ENCODE measurements at places on chromosomes 11 and 22.

DNA sequence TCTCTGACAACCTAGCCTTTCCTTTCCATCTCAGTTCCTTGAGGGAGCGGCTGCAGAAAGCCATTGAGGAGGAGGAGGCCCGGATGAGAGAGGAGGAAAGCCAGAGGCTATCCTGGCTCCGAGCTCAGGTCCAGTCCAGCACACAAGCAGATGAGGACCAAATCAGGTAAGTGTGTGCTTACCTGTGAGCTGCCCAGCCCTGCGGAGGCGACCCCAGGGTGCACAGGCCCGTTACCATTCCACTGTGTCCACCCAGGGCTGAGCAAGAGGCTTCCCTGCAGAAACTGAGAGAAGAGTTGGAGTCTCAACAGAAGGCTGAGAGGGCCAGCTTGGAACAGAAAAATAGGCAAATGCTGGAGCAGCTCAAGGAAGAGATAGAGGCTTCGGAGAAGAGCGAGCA lies 63.1 kb downstream of the CEP164 start:
- no peak for DNase-seq

GRCh38 chr11:88146106-88146505 lies 29.1 kb downstream of the RAB38 start:
- DNase-seq: no peak

DNA sequence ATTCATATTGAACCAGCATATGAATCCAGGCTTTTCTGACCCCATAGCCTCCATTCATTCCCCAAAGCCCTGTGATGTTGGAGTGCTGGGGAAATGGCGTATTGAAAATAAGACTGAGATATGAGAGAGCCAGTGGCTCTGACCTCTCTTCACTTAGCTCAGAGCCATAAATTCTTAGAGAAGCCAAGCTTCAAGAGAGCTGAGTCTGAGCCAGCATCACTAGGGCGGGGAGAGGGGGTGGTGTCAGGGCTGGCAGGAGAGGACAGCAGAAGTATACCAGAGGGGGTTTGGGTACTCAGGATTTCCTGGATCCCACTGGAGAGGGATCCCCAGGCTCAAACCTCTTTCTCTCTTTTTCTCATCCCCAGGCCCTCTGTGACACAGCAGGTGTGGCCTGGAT lies 16.7 kb upstream of the MOGAT2 start:
- no peak for DNase-seq

GRCh38 chr11:85874265-85874664 lies 19.1 kb downstream of the CCDC83 start:
- DNase-seq: no peak

DNA sequence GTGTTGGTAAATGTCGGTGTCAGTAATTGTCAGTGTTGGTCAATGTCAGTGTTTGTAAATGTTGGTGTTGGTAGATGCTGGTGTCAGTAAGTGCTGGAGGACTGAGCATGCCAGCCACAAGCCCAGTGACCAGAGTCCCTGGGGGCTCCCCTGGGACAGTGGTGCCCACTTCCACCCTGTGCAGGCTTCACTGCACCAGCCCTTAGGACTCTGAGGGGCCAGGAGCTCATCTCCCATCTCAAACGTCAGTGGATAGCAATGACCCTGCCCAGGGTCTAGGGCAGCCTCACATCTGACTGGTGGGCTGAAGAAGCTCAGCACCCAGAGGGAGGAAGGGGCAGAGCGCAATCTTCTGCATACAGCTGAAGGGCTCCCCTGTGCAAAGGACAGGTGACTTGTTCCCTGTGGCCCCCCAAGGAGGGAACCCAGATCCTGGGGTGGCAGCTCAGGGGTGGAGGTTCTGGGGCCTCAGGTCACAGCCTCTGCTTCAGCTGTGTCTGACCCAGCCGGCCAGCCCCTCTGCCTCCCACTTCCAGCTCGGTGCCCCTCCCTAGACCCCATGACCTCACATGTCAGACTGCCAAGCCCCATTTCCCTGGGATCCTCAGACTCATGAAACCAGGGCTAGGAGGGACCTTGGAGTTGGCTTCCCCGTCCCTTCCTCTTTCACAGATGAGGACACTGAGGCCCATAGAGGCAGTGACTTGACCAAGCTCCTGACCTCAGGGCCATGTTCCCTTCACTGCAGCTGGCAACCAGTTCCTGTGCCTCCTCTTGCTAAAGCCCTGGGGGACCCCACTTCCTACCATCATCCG lies 138.4 kb downstream of the CRYBB2 start:
- no peak for DNase-seq

GRCh38 chr11:117417856-117418255 lies 90.2 kb downstream of the CEP164 start:
- no peak for DNase-seq

- DNase-seq: no peak
Measured at GRCh38 chr11:95144313-95145235, 54.9 kb downstream of the ENDOD1 start.

- no peak for DNase-seq
Measured at GRCh38 chr22:27473533-27473932, 328.0 kb downstream of the MN1 start.

DNA sequence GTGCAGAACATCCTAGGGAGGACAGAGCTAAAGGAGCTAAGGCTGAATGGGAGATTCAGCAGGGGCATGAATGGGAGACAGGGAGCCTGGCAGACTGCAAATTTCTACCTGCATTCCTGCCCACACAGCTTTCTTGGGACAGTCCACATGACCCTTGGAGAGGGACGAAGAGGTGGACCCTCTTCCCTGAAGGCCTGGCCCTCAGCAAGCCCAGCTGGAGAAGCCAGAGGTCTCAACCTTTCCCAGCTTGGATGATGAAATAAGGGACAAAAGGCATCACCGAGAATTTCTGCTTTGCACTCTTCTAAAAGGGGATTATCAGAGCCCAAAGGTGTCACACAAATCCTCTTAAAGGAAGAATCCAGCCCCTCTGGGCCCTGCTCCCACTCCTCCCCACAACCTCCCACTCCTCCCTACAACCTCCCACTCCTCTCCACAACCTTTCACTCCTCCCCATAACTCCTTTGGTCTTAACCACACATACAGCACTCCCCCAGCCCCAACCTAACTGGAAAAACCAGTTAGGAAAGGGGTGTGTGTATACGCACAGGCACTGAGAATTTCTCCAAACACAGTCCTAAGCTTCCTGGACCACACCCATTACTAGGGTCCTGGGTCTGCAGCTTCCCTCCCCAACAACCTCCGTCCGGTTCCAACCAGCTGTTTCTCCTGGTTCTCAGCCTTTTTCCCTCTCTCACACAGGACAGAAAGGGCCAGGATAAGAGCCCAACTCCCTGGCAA lies 38.4 kb downstream of the RPL27A start:
- no peak for DNase-seq

- no peak for DNase-seq
Measured at GRCh38 chr22:22137891-22138290, 106.7 kb upstream of the VPREB1 start.

GRCh38 chr11:134004496-134005172 lies 47.9 kb upstream of the IGSF9B start:
- DNase-seq: no peak

DNA sequence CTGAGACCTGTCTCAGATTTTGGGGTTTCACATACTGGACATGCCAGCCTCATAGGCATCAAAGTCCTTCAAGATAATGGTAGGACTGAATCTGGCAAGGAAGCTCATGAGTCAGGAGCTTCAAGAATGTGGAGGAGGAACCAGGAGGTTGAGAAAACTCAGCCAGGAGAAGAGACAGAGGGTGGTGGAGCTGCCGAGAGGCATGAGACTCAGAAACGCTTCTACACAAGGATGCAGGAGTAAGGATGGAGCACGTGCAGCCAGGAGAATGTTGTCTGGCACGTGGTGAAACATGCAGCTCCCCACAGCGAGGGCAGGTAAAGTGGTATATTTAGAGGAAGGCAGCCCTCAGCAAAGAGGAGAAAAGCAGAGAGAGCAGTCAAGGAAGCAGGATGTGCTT lies 148.7 kb upstream of the ISX start:
- no peak for DNase-seq

GRCh38 chr22:19719050-19719482 lies 4.3 kb upstream of the GP1BB start:
- peak; percentile 24 for DNase-seq

DNA sequence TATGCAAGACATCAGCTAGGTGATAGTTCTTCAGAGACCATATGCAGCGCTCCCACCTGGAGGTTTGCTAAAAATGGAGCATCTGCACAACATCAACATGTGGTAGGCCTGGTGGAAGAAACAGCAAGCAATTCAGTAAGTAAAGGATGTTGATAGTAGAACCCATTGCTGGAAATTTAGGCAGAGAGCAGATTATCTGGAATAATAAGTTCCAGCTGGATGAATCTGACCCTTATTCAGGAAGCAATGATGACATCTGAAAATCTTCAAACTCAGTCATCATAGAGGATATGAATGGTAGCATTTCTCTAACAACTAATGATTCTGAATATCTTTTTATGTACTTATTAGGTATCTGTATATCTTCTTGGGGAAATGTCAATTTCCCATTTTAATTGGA lies 225.2 kb upstream of the ANO3 start:
- DNase-seq: no peak

DNA sequence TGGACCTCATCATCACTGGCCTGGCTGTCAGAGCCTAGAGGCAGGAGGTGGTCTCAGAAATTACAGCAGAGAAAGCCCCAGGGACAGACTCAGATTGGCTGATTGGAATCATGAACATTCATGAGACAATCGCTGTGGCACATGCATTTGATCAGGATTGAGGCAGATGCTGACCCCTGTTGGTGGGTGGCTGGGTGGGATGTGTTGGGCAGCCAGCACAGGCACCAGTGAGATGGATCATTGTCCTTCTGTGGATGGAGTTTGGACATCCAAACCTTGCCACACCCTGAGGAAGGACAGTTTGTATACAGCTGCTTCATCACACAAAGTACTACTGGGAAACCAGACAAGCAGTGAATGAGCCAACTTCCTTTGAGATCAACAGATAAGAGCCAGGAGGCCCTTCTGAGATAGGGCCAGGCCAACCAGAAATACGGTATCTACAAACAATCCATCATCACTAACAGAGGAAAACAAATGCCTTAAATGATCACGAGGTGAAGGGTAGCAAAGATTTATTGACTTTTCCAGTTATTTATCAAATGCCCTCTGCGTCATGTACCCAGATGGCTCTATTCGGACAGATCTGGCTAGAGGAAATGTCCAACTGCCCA lies 17.3 kb downstream of the COMMD9 start:
- no peak for DNase-seq

DNA sequence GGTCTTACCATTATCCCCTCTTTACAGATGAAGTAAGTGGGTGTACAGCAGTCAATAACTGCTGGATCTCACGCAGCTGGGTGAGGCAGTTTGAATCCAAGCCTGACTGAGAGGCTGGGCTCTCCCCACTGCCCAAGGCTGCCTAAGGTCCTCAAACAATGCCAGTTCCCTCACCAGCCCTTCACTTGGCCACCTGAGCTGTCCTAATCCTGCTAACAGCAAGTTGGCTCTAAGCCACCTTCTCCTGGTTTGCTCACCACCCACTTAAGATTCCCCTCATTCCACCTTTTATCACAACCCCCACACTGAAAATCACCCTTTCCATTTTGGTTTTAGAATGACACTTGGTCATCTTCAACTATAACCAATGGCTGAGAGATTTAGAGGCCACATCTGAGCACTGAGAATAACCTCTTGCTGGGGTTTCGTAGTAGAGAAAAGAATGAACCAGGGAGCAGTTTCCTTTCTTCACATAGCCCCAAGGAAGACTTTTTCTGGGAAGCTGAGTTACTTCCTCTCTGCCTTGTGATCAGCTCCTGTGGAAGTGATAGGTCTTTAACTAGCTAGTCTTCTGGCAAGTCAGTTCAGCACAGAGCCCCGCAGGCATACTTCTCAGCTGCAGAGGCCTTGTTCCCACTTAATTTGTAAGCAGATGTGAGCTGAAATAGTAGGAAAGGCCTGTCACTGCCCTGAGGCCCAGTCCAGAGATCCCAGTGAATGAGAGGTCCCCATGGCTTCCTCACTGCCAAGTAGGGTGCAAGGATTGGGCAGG lies 57.8 kb upstream of the TTC12 start:
- DNase-seq: no peak

DNA sequence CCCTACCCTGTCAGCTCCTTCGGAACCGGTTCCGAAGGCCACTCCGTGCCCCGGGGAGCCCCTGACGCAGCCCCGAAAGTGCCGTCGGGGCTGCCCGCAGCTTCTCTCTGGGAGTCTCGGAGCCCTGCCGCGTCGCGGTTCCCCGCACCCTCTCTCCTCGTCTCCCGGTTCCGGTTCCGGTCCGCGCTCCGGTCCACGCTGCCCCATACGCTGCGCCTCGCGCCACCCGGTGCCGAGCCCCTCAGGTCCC lies 618 bp downstream of the MTA2 start:
- DNase-seq: no peak

DNA sequence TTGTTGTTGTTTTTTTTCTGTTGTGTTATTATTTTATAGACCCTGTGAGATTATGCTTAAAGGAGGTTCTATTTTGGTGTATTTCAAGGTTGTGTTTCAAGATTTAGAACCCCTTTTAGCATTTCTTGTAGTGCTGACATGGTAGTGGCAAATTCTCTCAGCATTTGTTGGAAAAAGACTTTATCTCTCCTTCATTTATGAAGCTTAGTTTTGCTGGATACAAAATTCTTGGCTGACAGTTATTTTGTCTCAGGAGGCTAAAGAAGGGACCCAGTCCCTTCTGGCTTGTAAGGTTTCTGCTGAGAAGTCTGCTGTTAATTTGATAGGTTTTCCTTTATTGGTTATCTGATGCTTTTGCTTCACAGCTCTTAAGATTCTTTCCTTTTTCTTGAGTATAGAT lies 40.7 kb upstream of the ARHGAP20 start:
- no peak for DNase-seq

DNA sequence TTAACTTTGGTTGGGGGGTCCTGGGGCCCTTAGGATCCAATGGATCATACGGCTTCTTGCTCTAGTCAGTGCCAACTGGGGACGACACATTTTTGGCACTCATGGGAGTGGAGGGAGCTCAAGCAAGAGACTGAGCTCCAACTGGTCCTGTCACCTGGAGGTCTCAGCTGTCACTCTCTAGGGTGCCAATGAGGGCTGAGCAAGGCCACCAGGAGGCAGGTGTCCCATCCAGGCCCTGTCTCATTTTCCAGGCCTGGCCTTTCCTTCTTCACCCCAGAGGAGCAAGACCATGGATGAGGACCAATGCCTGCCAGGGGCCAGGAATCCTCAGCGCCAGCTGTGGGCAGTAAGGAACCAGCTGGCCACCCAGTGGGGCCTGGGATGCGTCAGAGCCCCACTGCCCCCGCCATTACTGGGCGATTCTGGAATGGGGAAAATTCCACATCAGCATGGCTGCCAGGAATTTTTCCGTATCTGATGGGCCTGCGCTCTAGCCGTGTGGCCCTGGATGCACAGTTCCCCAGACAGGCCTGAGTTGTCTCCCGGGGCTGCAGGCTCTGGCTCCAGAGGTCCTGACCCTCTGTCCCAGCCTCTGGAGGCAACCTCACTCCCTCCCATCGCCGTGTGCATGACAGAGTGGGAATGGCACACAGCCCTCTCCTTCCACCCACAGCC lies 669 bp upstream of the GAL3ST1 start:
- no peak for DNase-seq

GRCh38 chr11:17003426-17003825 lies 10.8 kb downstream of the PLEKHA7 start:
- DNase-seq: no peak

- no peak for DNase-seq
Measured at GRCh38 chr11:134266841-134267251, 9.3 kb upstream of the GLB1L3 start.
